ENCODE measurements at places on chromosomes 4 and X. TPM values are rescaled to one million over a fixed set of nuclear protein-coding genes. Genes with fewer than 3 reads are reported as not detected.

- peak overlapping the region; percentile 16 for H3K4me3 ChIP-seq
- H3K36me3 ChIP-seq, result no peaks in the 10 kb centered on the region
- peaks cover 35% of the 10 kb centered on the region for H3K4me1 ChIP-seq
- no peak overlapping the region for H3K27ac ChIP-seq
These were observed 78.6 kb downstream of the CAMK2D start for GRCh38 chr4:113682730-113683537.

GRCh38 chrX:112053169-112053568 is 29.4 kb downstream of the TRPC5 start:
- no peaks in the 10 kb centered on the region for H3K36me3 ChIP-seq
- DNase-seq, result no peak
- no peaks in the 10 kb centered on the region for H3K27me3 ChIP-seq
- no peak overlapping the region for H3K4me3 ChIP-seq

- H3K36me3 ChIP-seq, result no peaks in the 10 kb centered on the region
- no peaks in the 10 kb centered on the region for H3K27me3 ChIP-seq
- no peaks in the 10 kb centered on the region for H3K4me1 ChIP-seq
- no peak overlapping the region for H3K27ac ChIP-seq
These were observed 54.0 kb upstream of the BOD1L1 start for GRCh38 chr4:13681570-13681969.

Gene TRPC3
- 0.35 TPM for total RNA-seq
